ENCODE measurements at places on chromosomes 12 and 14. TPM values are rescaled to one million over a fixed set of nuclear protein-coding genes. Genes with fewer than 3 reads are reported as not detected.

The IL22 gene
- not detected for total RNA-seq

- DNase-seq = no peak
Observed at GRCh38 chr12:19545301-19545700, 106.0 kb downstream of the AEBP2 start.

DNA sequence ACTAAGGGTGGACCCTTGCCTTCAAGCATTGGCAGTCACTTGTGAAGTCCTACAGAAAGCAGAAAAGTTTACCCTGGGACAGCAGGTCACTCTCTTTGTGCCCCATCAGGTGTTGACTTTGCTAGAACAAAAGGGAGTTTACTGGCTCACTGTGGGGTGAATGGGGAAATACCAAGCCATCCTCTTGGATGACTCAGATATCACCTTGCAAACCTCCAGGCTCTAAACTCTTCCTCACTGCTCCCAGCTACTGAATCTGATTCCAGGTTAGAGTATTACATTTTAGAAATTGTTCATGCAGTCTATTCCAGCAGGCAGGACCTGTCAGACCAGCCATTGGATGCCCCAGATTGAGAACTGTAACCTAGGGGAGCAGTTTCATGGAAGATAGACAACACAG, 7.3 kb upstream of the EDDM3B start:
- DNase-seq = no peak

The WSCD2 gene
- 0.09 TPM for total RNA-seq

The BCL11B gene
- total RNA-seq = 0.09 TPM

GRCh38 chr12:46891306-46891705, 65.5 kb upstream of the SLC38A4 start:
- DNase-seq = no peak

The SERPINA1 gene
- total RNA-seq = 6.9 TPM

DNA sequence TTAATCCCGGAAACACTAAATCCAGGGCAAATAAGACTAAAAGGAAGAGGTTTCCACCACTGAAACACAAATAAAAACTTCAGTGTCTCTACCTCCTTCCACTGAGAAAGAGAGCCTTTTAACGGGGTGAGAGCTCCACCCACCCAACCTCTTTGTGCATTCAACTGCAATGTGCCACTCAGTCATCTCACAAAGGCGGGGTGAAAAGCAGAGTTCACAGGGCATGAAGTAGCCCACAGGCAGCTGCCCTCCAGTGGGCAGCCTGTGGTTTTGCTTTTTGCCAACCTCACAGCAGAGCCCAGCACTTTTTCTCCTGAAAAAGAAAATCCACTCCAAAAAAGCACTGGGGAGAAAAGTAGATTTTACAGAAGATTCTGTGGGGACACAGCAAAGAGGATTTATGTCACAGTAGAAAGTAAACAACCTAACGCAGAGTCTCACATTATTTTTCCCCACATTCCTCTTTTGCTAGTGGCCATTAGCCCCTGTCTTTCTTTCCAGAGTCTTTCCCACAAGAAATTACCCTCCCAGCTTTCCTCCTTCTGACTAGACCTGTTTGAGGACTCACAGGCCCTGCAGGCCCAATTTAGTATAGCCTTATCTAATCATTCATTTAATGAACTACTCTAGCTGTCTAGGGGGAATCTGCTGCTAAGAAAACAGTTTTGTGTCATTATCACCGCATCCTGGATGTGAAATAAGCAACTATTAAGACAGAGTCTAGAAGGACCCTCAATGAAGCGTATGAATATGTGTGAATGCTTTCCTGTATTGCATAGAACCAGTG, 753.8 kb upstream of the FOXG1 start:
- DNase-seq = no peak

DNA sequence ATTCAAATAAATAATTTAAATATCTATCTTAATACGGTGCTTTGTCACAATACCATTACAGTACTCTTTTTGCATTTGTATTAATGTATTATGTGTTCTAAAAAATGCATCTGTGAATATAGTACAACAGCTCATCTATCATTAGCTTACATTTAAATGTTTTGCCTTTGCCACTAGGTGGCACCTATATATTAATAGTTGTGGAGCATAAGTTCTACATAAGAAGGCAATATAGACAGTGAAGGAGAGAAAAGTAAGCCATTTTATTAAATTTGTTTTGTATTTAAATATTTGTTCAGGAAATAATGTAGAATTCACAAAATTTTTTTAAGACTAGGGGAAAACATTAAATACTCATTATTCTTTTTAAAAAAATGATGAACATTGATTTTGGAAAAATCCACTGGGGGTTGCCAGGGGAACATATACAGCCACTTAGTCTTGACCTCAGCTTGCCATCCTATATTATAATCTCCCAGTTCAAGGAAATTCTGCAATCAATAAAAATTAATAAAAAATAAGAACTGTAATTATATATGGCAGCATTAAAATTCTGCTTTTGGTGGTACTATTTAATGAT, 9.8 kb downstream of the CCER1 start:
- no peak for DNase-seq

DNA sequence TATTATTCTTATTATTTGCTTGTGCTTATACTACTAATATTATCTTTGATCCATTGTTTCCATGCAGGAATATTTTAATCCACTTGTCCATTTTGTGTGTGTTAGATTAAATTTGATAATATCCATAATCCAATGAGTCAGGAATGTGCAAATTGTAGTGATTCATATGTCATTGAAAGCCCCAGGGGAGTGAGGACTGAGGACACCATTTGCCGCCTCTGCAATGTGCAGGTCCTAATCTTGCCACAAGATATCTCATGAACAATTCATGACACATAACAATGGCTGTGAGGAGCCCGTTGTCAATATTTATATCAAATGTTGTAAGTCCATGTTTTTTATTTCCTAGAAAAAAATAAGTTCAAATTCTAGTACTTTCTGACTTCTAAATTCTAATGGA, 250.5 kb downstream of the ZFP36L1 start:
- DNase-seq = no peak

DNA sequence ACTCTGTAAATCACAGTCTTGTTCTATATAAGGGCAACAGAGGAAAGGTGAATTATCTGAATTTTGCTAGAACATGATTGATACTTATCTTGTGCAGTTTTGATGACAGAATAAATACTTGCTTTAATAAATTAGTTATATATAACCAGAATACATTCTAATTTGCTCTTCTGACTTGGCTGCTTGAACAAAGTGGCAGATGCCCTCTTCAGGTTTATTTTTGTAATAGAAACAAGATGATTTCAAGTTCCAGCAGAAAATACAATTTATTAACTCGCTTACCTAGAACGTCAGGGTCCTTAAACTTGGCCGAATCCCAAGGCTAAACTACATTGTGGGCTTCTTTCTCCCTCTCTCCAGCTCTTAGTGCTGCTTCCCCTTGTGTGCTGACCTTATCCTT, 57.6 kb upstream of the SSTR1 start:
- no peak for DNase-seq

- no peak for DNase-seq
Observed at GRCh38 chr12:75452675-75453330, 27.8 kb upstream of the GLIPR1 start.

DNA sequence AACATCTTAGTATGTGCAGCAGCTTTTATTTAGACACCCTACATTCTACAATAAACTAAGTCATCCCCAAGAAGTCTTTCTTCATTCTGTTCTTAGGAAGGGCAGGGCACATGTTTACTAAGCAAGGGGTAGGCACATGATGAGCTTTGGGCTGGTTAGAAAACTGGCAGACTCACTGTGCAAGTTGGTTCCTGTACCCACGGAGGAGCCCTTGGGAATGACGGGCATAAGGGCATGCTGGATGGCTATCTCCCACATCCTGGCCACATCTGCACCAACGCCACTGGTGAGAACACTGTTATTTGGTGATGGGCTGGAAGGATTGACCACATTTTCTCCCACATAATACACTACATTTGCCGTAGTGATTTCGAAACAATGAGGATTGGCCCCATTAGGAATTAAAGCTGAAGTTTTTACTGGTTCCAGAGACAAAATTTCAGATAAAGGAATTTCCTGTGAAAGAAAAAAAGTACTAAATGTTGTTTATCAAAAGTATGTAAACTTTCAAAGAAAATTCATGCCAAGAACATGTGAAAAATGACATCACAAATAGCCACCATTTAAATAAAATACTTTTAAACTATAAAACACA, 297.0 kb downstream of the PRKD1 start:
- no peak for DNase-seq

GRCh38 chr14:37150414-37150813, 22.0 kb downstream of the SLC25A21 start:
- no peak for DNase-seq

The SLC6A13 gene
- total RNA-seq = 5.0 TPM

- DNase-seq = no peak
Observed at GRCh38 chr12:71935594-71935993, 3.1 kb upstream of the TPH2 start.

The TBX3 gene
- 9.7 TPM for total RNA-seq

The PRPH gene
- total RNA-seq = 0.59 TPM

The TMEM63C gene
- 0.09 TPM for total RNA-seq

DNA sequence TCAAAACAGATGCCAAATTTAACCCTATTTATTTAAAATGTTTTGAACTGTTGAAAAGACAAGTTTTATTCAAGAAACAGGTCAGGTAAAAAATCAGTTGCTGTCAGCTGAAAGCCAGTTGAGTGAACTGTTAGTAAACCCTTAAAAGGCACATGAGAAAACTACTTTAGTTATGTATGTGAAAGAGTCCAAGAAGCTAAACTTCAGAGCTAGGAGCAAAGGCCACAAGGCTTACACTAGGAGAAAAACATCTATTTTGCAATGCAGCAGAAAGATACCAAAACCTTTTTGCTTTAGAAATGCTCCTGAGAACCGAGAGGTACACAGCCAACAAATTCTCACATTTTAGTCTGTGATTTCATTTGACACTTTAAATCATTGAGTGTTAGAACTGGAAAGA, 375.2 kb downstream of the FSCB start:
- no peak for DNase-seq

GRCh38 chr14:100711493-100711892, 15.2 kb upstream of the DLK1 start:
- no peak for DNase-seq

GRCh38 chr12:29983851-29984250, 200.1 kb upstream of the TMTC1 start:
- no peak for DNase-seq

- DNase-seq = no peak
Observed at GRCh38 chr12:112977641-112978040, 678 bp upstream of the OAS2 start.

- no peak for DNase-seq
Observed at GRCh38 chr14:79265366-79265946, 945.8 kb downstream of the DIO2 start.

DNA sequence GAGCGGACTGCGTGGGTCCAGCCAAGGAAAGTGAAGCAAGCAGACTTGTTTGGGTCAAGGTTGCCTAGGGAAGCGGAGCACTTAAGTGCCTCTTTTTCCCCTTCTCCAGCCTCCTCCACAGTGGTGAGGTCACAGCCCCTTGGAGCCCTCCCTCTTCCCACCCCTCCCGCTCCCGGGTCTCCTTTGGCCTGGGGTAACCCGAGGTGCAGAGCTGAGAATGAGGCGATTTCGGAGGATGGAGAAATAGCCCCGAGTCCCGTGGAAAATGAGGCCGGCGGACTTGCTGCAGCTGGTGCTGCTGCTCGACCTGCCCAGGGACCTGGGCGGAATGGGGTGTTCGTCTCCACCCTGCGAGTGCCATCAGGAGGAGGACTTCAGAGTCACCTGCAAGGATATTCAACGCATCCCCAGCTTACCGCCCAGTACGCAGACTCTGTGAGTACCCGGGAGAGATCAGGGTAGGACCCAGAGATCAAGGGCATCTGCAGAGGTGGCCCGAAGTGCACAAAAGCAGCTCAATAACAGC, at the start of gene TSHR:
Gene TSHR, plus strand, starts transcription at position 206 of the 526 bp plus-strand sequence. Its CDS starts 60 bp downstream, at position 266.
- DNase-seq = no peak

GRCh38 chr14:67746927-67747326, 45.2 kb downstream of the RDH12 start:
- no peak for DNase-seq

The SLCO1C1 gene
- 1.8 TPM for total RNA-seq

Data from heart right ventricle (tissue), 16 donors.